ENCODE measurements at places on chromosomes 4 and X.
A peak's percentile ranks its signal among the peaks of the same experiment; 100 is the strongest.

DNA sequence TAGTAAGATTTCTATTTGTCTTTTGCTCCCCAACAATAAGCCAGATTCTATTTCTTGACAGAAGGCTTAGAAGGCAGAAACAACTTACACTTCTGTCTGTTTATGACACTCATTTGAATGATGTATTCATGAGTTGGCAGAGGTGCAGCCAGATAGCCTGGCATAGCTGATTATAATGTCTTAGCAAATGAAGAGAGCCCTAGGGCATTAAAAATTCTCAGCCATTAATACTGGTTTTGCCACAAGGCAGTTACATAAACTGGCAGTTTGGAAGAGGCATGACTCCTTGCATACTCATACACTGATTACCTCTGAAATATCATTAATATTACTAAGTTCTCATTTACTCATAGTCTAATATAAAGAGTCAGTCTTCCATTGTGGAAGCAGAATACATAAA is 728.5 kb upstream of the NDST4 start:
- no peak for DNase-seq

- peak; percentile 87 for DNase-seq
Observed at GRCh38 chr4:112288455-112288854, 2.8 kb upstream of the TIFA start.

DNA sequence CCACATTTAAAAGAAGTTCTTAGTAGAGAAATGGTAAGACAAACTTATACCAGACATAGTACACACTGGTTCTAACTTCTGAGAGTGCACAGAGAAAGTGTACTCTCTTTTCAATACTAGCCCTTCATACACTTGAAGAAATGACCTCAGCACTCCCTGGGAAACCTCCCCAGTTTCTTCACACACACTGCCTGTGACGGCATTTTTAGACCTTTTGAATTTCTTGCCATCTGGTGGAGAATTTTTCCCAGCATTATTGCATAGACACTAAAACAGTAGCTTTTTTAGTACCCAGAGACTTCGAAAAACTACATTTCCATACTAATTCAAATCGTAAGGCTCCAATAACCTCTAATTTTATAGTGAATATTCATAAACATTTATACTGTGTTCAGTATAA is 341.6 kb upstream of the MAOA start:
- no peak for DNase-seq

- DNase-seq: no peak
Observed at GRCh38 chrX:133314281-133314680, 96.1 kb upstream of the TFDP3 start.

DNA sequence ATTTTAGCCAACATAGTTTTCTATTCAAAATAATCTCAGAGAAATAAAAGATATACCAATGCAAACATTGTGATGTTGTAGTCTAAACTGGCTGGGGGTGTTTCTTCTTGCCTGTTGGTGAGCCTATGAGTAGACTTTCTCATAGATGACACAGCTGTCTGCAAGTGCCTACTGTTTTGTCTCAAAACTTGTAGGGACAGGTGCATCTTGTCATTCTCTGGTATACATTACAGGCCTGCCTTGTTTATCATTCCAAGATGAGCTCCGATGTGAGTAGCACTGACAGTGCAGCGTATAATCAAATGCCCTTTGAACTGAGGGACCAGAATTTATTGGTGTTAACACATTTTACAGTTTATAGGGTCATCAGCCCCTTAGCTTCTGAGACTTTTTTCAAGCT is 353.8 kb downstream of the PRDM5 start:
- DNase-seq: no peak

GRCh38 chr4:183721207-183722081 is 62.4 kb downstream of the TRAPPC11 start:
- DNase-seq: no peak

GRCh38 chr4:98572697-98573096 is 85.7 kb downstream of the TSPAN5 start:
- no peak for DNase-seq

DNA sequence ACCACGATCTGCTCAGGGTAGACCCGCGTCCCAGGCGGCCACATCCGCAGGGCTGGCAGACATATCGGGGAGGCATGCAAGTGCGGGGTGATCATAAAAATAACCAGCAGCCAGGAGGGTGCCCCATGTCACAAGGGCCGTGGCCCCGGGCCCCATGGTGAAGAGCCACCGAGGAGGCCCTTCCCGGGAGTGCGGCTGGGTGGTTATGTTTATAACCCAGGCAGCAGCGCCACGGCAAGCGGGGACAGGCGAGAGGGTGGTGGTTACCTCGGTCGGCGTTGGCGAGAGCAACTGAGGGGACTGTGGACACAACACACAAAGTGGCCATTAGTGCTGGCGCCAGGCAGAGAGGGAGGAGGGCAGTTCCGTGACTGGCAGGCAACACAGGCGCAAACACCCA is 92.7 kb upstream of the AFAP1 start:
- no peak for DNase-seq

DNA sequence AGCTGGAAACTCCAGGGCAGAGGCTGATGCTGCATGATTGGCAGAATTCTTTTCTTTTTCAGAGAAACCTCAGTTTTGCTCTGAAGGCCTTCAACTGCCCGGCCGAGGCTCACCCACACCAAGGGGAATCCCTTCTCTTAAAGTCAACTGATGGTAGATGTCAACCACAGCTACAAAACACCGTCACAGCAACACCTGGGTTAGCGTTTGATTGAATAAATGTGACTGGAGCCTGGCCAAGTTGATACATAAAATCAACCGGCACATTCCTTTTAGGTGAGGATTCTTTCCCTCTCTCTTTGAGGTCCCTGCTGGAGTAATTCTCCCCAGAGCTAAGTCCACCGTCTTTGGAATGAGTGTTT is 15.2 kb upstream of the KIAA0232 start:
- DNase-seq: no peak

DNA sequence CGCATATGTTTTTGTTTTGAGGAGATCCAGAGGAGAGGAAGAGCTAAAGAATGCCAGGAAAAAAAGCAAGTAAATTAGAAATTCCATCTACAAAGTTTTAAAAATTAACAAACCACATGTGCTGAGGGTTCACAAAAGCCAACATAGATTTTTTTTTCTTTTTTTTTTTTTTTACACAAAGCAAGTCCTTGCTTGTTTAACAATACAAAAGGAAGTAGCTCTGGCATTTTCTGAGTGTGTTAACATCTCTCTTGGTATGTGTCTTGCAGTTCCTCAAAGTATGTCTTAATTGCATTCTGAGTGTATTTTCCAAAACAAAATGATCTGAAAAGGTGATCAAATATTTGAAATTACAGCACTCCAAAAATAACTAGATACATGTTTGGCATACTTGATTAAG is 1682.7 kb upstream of the AGA start:
- no peak for DNase-seq

DNA sequence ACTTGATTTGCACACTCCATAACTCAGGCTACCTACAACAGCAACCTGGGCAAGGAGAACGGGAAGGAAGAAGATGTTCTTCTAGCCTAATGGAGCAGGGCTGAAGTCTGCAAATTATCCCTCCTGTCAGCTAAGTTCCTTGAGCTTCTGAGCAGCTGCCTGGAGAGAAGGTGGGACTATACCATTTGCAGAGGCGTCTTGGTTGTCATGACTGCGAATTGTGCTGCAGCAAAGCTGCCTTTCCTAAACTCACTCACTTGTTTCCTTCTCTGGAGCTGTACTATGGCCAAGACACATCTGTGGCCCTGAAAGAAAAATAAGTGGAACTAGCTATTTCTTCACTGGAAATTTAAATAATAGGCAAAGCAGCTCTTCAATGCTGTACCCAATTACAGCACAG is 682.4 kb upstream of the GRIA3 start:
- DNase-seq: no peak

DNA sequence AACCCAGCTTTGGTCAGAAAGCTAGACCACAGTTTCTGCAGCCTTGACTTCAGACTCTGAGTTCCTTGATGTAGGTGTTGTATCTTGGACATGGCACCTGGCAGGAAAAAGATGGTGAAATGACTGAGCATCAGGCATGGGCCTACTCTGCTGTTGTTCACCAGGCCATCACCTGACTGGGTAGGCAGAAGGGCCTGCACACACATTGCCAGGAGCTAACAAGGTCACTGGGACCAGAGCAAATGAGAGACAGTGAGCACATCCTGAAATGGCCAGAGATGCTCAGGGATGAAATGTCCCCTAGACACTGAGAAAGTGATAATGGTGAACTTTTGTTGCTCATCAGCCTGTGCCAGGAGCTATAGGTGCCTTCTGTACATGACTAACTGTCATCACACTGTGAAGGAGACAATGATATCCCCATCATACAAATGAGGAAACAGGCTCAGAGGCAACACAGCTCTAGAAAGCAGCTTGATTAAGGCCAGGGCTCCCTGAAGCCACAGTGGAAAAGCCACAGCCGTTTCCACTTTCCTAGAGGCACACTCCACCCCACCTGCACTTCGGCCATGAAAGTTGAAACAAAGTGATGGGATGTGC is 128.3 kb downstream of the TSPAN5 start:
- DNase-seq: no peak

GRCh38 chr4:123846561-123846960 is 450.0 kb downstream of the SPRY1 start:
- DNase-seq: no peak

GRCh38 chr4:168831585-168831918 is 178.5 kb downstream of the CBR4 start:
- no peak for DNase-seq

- no peak for DNase-seq
Observed at GRCh38 chr4:158534727-158535126, 13.0 kb downstream of the RXFP1 start.

DNA sequence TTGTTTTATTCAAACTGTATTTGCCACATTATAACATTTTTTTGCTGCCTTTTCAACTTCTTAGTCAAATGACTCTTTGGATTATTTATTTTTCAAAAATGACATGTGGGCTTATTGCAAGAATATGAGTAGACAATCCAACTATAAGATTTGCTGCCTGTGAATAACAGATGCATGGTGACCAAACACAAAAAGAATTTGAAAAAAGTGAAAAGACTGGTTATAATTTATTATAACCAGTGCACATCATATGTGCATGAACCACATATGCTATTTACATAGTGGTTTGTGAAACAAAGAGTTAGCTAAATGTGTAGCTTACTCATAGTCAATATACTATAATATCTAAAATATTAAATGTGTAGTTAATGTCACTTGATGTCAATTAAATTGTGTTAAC is 2086.8 kb downstream of the ARAP2 start:
- no peak for DNase-seq

DNA sequence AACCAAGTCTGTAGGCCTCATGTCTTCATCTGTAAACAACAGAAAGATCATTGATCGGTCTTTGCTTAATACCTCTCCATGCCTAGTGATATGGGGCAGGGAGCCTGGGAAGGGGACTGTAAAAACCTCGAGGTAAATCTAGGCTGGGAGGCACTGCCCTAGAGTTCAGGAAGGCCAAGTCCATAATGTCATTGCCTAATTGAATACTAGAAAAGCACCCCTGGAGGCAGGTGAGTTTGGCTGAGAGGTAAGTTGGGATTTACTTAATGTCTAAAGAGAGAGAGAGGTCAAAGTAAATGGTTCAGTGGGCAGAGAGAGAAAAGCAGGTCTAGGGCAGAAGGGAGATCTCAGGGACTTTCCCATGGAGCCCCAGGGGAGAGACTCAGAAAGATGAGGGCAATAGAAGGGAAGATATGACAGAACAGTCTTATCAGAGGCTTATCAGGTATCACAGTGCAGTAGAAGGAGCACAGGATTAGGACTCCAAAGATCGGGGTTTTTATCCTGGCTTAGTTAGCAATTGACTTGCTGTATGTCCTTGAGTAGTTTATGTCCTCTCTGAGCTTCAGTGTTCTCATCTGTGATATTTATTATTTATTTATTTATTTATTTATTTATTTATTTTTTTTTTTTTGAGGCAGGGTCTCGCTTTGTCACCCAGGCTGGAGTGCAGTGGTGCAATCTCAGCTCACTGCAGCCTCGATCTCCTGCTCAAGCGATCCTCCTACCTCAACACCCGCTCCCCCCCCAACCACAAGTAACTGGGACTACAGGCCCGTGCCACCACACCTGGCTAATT is 85.2 kb downstream of the SLC16A2 start:
- DNase-seq: no peak

GRCh38 chr4:127179256-127180087 is 453.3 kb upstream of the INTU start:
- no peak for DNase-seq

DNA sequence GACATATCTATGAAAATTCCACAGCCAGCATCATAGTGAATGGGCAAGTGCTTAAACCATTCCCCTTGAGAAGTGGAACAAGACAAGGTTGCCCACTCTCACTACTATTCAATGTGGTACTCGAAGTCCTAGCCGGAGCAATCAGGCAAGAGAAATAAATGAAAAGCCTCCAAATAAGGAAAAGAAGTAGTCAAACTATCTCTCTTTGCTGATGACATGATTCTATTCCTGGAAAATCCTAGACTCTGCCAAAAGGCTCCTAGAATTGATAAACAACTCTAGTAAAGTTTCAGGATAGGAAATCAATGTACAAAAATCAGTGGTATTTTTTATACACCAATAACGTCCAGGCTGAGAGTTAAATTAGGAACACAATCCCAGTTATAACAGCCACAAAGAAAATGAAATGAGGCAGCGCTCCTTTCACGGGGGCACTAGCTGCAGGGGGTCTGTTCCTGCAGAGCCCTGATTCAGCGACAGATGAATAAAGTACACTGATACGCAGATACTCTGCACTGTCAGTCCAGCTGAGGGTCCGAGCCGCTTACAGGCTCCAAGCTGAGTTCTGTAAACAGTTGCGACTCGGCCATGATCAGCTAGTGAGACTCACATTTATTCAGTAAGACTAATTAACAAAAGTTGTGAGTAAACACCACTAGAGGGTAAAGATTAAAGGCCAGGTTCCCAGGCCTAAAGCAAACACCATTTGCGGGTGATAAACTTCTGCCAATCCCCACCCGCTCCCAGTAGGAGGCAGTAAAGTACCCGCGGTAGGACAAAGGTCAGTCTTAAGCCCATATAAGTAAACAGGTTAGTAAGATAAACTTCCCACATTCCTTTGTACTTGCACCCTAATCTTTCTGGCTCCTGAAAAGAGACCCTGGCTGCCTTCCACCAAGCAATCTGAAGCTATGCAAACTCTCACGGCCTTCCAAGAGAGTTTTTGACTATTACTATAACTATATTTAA is 290.6 kb upstream of the GRID2 start:
- DNase-seq: no peak

- DNase-seq: no peak
Observed at GRCh38 chr4:114875630-114876029, 237.8 kb downstream of the NDST4 start.

DNA sequence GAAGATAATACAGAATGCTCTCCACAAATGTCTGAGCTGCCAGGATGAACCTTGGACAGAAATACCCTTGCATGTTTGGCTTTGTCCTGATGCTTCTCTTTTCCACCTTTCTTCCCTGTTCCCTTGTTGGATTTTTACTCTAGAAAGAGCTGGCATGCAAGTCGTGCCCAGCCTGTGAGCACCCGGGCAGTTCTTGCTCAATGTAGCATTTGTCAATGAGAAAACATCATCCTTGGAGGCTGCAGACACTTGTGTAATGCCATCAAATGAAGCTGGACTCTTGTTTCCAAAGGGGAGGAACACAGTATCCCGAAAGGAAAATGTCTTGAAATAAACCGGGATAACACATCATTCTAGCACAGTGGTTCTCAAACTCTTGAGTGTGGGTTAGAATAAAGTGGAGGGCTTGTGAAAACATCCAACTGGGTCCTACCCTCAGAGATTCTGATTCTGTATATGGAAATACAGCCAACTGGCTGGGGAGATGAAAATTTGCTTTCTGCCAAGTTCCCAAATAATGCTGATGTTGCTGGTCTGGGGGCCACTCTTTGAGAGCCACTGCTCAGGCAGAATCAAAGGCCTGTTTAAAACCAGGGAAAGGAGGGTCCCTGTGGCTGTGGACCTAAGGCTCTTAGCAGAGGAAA is 237.2 kb downstream of the SPATA18 start:
- DNase-seq: no peak

GRCh38 chr4:158159718-158160094 is 13.1 kb downstream of the GASK1B start:
- no peak for DNase-seq

Data from T-helper 1 cell (primary cell).